ENCODE measurements at places on chromosomes 2 and 18. TPM values are rescaled to one million over a fixed set of nuclear protein-coding genes. Genes with fewer than 3 reads are reported as not detected.

Gene ERFE
- not detected for total RNA-seq

Gene CAPN14
- 0.15 TPM for total RNA-seq

Gene CCL20
- 1.6 TPM for total RNA-seq

Gene IL1RL1
- 69.6 TPM for total RNA-seq

Gene TBR1
- total RNA-seq, result not detected

Gene MROH2A
- not detected for total RNA-seq

- no peak for DNase-seq
Observed at GRCh38 chr2:237870754-237871651, 11.6 kb downstream of the RAMP1 start.

- DNase-seq, result no peak
Observed at GRCh38 chr2:74815941-74816340, 18.0 kb upstream of the HK2 start.

GRCh38 chr2:233837694-233838229 is 16.6 kb downstream of the HJURP start:
- DNase-seq, result no peak

DNA sequence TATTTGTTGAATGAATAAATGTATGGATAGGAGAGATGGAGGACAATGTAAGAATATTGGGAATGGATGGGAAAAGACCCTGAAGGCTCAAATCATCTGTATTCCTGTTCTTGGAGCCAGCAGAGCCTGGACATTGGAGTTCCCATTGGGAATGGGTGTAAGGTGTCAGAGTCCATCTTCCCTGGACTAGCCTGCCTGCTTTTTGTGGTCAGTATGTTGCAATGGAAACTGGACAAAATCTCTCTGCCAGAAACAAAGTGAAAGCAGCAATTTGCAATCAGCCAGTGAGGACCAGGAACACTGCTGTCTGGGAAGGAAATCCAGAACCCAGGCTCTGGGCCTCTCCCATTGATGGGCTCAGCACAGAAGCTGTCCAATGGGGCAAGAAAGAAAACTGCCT is 83.5 kb upstream of the SKOR2 start:
- DNase-seq, result no peak

- DNase-seq, result peak; percentile 95
Observed at GRCh38 chr2:85420536-85421259, 2.2 kb downstream of the SH2D6 start.

- no peak for DNase-seq
Observed at GRCh38 chr2:188588235-188588634, 296.6 kb downstream of the GULP1 start.

DNA sequence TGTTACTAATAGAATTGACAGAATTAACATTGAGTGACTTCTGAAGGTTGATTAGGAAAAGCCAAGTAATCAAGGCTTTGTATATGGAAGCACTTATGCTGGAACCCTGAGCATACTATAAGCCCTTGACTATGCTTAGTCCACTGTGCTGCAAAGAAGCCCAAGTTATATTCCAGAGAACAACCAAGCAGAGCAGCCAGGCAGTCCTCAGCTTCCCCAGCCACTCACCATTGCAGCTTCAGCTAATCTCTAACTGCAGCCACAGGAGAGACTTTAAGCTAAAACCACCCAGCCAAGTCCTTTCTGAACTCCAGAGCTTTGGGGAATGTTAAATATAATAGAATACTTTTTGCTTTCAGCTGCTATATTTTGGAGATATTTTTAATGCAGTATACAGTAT is 164.4 kb upstream of the VWC2L start:
- no peak for DNase-seq

DNA sequence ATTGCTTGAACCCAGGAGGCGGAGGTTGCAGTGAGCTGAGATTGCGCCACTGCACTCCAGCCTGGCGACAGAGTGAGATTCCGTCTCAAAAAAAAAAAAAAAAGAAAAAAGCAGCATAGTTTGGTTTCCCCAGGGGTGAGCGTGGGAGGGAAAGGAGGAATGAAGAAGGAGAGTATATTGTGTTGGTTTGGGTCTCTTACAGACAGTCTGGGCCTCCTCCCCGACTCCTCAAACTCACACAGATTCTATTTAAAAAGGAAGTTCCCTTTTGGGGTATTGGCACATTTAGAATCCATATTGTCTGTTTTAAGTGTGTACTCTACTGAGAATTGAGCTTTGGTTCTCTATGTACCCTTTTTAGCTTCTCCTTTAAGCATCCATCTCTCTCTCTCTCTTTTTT is 27.4 kb upstream of the SLC20A1 start:
- no peak for DNase-seq

- DNase-seq, result no peak
Observed at GRCh38 chr2:21804151-21804550, 680.4 kb downstream of the TDRD15 start.

DNA sequence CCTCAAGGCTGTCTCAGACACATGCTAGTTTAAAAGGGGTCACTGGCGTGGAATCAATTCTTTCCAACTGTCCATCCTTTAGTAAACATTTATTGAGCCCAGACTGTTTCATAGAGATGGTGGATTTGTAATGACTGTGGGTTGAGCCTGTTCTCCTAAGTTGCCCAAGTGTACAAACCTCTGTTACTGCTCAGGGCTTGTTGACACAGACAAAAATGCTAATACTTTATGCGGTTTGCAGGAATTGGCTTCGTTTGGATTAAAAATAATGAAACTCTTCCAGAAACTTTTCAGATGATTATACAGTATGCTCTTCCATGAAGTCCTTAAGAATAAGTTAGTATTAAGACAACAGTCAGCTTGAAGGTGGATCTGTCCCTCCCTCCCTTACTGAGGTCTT is 83.6 kb upstream of the MGAT5 start:
- DNase-seq, result no peak

DNA sequence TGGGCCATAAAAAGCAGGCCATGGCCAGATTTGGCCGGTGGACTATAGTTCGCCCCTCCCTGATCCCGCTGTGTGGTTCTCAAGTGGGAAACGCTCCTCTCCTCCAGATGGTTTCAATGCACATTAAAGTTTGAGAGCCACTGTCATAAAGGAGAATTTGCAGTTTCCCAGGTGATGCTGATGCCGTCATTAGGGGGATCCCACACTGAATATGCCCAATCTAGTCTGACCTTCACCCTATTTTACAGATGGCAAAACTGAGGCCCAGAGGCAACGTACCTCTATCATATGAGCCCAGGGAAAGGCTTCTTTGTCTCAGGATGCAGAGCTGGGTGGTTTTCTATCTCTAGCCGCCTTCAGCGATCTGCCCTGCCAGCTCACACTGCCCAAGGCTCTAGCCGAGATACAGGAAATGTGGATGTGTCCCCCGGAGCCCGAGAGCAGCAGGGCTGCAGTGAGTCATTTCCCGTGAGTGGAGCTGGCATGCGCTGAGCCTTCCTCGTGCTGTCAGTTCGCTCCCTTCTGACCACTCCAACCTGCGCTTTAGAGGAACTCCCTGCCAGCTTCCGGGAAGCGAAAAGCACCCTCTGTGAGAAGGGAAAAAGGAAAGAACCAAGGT is 116.2 kb downstream of the SMAD7 start:
- DNase-seq, result peak; percentile 85

DNA sequence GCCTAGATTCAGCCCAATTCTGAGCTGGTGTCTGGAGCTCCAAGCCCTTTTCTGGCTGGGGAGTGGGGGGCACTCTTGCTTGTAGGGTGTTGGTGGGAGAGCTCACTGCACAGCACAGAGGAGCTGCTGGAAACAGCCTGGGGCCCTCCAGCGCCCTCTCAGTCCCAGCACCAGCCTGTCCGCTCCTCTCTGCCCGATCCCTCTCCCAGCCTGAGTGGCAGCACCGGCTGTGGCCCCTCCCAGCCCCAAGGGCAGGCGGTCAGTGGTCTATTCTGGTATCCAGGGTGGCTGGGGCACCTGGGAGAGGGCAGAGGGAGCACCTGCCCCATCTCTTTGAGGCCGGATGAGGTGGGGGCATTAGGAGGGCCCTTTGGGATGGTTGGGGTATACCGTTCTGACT is 13.2 kb upstream of the DES start:
- DNase-seq, result no peak

DNA sequence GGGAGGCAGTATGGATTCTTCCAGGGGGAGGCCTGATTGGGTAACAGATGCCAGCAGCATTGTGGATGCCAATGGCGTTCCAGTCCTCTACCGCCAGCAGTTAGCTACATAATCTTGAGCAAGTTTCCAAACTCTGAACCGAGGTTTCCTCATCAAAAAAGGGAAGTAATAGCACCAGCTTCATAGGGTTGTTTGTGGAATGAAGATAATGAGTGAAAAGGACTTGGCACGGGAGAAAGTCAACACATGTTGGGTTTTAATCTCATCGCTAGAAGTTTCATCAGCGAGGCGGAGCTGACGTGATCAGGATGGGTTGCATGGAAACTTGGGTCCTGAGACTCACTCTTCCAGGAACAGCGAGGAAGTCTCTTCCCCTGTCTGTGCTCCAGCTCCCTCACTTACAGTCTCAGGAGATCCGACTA is 266.7 kb downstream of the SH3BP4 start:
- DNase-seq, result no peak

DNA sequence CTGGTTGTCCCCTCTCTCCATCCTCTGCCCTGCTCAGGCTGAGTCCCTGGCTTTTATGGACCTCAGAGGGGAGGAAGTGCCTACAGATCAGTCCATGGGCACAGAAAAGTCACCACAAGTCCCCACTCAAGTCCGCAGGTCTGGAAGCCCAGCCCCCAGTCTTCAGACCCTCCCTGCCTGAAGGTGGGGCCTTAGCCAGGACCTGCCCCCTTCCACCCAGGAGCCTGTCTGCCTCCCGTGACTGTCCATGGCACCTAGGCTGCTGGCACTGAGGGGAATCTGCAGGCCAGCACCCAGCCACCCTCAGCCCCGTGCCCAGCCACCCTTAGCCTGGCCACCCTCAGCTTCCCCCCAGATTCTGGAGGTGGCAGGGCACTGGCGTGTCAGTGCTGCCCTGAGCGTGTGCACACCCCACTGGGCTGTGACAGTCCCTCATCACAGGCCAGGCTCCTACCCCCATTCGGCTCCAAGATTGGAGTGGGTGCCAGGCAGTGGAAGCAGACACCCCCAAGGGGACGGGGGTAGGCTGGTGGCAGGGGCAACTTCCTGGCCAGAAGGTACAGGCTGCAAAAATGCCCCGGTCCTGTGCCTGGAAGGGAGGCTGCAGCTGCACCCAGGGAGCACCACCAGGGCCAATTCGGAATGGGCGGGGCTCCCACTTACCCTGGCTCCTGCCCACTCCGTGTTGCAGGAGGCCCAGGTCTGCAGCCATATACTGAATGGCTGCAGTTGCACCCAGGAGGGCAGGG is 154.7 kb upstream of the RMP24 start:
- DNase-seq, result no peak

DNA sequence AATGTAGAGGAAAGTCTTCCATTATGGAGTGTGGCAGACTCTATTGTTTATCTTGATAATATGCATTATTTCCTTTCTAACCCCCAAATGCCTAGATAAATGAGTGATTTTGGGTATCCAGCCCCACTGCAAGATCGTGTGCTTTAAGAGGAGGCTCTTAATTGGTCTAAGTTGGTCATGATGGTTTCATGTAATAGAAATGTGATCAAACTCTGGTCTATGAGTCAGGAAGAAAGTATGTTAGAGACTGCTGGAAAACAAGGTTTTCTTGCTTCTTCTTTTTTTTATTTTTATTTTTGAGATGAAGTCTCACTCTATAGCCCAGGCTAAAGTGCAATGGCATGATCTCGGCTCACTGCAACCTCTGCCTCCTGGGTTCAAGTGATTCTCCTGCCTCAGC is 344.5 kb upstream of the TNP1 start:
- DNase-seq, result no peak

- no peak for DNase-seq
Observed at GRCh38 chr18:58965291-58966004, 100.8 kb downstream of the ZNF532 start.

DNA sequence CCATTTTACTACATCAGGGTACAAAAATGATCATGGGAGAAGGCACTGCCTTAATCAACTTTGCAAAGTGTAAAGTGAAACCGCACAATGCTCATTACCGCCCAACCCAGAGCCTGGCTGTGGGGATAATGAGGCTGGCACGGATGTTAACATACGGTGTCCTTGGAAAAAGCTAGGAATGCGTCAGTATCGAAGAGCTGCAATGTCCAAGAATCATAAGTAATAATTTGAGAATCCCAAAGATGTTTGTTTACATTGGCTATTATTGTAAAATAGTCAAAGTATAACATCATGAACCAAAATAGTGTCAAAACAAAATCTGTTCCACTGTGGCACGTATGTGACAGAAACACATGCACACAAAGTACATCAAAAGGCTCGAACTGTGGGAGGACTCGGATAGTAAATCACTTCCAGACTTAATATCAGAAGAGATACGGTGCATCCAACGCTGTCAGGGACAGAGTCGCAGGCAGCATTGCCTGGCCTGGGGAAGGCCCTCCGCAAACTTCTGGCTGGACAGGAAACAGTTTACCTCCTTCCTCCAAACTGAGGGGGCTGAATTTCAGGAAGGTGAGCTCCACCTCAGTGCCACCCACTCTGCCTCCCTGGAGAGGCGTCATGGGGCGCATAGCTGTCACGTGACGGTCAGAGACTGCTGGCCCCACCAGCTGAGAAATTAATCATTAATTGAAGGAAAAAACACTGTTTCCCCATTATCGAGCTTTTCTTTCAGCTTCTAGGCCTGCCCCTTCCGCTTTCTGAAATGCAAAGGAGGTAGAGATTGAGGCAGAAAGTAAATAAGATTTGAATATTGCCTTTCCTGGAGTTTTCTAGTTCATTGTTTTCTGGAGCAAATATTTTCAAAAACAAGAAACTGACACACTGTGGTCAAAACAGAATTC is 1.8 kb upstream of the ID2 start:
- peak; percentile 75 for DNase-seq

DNA sequence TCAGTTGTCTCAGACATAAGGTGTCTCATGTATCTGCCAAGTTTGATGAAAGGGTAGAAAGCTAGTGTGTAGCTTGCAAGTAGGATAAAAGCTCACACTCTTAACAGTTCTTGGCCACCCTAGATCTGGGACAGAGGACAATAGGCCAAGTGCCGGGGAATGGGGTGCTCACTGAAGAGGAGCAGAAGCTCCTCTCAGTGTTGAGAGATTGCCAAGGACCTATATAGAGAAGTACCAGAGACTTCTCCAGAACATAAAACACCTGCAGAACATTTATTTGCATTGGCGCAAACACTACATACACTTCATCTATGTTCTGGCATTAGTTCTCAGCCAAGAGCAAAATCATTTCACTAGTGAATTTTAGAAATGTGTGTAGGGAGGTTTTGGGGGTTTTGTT is 2.9 kb upstream of the GTF3C3 start:
- no peak for DNase-seq

DNA sequence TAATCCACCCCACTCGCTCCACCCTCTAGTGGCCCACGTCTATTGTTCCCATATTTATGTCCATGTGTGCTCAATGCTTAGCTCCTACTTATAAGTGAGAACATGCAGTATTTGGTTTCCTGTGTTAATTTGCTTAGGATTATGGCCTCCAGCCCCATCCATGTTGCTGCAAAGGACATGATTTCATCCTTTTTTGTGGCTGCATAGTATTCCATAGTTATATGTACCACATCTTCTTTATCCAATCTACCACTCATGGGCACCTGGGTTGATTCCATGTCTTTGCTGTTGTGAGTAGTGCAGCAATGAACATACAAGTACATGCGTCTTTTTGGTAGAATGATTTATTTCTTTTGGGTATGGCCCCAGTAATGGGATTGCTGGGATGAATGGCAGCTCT is 319.9 kb downstream of the DYSF start:
- DNase-seq, result no peak

Data from lower lobe of right lung (tissue), 2 donors.